ENCODE measurements at places on chromosomes 13 and 19. TPM values are rescaled to one million over a fixed set of nuclear protein-coding genes. Genes with fewer than 3 reads are reported as not detected.

DNA sequence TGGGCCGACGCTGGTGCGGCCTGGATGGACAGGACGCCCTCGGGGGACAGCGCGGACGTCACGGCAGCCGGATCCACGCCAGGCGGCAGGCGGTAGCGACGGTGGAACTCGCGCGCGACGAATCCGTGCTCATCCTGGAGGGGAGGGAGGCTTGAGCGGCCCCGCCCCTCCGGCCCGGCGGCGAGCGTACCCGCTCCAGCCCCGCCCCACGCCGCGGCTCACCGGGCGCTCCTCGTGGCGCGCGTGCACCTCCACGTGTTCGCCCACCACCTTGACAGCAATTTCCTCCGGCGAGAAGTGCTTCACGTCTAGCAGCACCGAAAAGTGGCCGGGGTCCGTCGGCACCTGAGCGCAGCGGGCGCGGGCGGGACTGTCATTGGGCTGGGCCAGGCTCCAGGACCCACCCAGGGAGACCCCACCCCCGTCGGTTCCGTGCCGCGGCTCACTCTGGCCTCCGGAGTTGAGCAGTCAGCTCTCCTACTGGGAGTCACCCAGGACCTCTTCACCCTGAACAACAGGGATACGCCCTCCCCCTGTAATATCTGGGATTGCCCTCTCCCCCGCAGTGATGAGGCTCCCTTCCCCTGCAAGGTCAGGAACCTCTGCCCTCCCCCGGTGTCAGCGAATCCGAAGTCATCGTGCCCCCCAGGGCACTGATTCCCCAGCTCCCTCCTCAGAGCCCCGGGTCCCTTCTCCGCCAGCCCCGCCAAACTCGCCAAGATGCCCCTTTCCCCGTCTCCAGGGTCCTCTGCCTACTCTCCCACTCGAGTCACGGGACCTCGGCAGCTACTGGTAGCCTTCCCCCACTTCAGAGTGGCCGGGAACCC lies 1.1 kb downstream of the HSPB6 start:
- DNase-seq = peak; percentile 98

DNA sequence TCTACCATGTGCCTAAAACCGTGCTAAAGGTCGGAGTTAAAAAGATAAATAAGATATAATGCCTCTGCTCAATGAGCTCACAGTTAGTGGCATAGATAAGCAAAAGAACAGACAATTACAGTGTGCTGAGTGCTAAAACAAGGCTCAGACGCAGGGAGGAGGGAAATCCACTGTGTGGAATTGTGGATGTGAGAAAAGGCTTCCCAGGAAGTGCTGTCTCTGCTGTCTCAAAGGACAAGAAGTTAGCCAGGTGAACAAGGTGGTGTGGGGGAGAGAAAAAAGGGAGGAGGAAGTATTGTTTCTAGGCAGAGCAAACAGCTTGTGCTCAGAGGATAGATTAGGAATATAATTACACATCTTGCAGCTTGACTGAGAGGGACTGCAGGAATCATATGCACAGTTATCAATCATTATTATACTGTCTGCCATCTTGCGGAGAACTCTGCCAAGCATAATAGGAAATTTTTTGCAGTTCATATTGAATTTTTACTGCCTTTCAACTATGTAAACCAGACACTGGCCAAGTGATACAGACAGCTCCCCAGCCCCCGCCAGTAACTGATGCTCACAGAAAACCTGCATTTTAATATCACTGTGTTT lies 9.3 kb downstream of the C13orf42 start:
- DNase-seq = no peak

- peak; percentile 98 for DNase-seq
Observed at GRCh38 chr19:17107546-17108452, 32.2 kb downstream of the MYO9B start.

DNA sequence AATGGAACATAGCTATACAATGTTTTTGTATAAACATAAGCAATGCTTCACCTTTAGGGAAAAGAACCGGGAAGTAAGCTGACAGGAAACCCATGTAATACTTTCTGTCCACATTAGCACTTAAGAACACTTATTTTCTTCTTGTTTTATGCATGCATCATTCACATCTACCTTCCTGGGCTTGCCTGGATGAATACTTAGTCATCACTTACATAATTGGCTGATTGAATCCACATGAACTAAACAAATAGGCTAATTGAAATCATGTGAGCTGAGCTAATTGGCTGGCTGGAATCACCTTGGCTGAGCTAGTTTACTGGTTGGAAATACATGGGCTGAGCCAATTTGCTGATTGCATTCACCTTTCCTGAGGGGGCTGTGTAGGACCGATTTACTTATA lies 78.8 kb downstream of the ZNF726 start:
- DNase-seq = no peak

DNA sequence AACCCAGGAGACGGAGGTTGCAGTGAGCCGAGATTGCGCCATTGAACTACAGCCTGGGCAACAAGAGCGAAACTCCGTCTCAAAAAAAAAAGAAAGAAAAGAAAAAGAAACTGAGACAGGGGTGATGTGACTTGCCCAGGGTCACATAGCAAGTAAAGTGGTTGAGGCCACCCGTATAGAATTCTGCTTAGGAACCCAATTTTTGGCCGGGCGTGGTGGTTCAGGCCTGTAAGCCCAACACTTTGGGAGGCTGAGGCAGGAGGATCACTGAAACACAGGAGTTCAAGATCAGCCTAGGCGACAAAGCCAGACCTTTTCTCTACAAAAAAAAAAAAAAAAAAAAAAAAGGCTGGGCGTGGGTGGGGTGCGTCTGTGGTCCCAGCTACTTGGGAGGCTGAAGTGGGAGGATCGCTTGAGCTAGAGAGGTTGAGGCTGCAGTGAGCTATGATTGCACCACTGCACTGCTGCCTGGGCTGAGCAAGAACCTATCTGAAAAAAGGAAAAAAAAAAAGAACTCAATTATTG lies 1.3 kb downstream of the SNRPA start:
- no peak for DNase-seq

GRCh38 chr19:8682472-8682871 lies 16.1 kb downstream of the ACTL9 start:
- DNase-seq = no peak

DNA sequence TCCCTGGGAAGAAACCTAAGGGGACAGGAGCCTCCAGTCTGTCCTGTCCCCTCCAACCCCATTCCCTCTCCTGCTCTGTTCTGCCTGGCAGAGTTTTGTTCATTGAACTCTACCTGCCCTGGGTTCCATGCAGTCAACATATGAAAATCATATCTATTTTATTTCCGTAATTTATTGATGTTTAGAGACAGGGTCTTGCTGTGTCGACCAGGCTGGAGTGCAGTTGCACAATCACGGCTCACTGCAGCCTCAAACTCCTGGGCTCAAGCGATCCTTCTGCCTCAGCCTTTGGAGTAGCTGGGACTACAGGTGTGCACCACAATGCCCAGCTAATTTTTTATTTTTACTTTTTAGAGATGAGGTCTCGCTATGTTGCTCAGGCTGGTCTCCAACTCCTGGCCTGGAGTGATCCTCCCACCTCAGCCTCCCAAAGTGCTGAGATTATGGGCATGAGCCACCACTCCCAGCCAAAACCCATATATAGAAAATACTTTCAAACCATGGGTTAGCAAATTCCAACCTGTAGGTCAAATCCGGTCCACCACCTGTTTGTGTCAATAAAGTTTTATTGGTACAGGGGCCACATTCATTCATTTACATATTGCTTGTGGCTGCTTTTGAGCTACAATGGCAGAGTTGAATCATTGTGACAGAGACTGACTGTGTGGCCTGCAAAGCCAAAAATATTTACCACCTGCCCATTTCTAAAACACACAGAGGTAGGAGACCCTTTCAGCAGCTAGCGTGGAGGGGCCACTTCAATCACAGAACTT lies 39.3 kb downstream of the FBN3 start:
- DNase-seq = peak; percentile 5

DNA sequence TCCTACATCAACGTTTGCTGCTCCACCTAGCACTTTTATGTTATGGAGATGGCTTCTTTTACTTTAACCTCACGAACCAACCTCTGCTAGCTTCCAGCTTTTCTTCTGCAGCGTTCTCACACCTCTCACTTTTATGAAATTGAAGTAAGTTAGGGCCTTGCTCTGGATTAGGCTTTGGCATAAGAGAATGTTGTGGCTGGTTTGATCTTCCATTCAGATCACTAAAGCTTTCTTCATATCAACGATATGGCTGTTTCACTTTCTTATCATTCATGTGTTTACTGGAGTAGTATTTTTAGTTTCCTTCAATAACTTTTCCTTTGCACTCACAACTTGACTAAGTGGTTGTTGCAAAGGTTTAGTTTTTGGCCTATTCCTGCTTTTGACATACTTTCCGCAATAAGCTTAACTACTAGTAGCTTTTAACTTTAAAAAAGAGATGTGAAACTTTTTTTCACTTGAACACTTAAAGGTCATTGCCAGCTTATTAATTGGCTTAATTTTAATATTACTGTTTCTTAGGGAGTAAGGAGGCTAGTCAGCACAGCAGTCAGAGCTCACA lies 60.0 kb upstream of the SPRY2 start:
- DNase-seq = no peak

- DNase-seq = no peak
Observed at GRCh38 chr13:63199508-63199907, 1783.9 kb upstream of the PCDH20 start.

- DNase-seq = no peak
Observed at GRCh38 chr13:80413611-80414010, 72.7 kb upstream of the SPRY2 start.

DNA sequence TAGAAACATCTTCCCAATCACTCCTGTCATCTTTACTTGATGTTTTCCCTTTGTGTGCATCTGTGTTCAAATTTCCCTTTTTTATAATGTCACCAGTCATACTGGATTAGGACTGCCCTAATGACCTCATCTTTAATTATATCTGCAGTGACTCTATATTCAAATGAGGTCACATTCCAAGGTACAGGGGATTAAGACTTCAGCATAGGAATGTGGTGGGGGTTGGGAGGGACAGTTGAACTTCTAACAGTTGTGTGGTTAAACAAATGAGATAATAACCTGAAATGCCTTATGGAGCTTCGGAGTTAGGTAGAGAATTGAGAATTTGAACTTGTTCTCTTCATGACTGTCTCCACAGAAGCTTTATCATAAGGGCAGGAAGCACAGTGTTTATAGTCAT lies 23.0 kb downstream of the PAN3 start:
- no peak for DNase-seq

DNA sequence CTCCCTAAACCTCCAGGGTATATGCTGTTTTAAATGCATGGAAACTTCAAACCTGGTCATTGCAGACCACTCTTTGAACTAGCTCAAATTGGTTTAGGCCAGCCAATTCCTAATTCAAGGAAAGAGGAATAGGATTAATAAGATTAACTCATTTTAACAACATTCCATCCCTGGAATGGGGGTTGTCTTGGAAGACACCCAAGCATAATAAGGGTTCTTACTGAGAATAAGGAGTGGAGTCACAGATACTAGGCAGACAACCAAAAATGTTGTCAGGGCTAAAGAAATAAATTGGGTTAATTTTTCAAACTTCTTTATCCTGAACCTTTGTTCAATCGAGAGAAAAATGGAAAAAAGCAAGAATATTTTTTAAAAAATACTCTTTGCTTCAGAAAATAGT lies 186.2 kb downstream of the PCDH9 start:
- DNase-seq = no peak

DNA sequence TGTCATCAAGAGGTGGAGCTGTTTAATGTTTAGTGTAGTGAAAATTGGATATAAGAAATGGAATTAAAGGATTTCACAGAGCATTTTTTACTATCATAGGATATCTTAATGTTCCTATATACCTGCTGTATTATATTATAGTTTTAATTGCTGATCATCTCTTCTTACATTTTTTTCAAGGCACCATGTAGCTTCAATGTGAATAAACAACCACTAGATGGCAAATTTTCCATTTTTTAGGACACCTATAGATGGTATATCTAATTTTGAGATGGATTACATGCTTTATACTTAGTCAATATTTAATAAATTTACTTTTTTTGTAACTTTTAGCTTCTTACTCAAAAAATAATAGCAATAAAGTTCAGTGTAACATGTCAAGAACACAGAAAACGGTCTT lies 9.0 kb upstream of the ATXN8OS start:
- no peak for DNase-seq

DNA sequence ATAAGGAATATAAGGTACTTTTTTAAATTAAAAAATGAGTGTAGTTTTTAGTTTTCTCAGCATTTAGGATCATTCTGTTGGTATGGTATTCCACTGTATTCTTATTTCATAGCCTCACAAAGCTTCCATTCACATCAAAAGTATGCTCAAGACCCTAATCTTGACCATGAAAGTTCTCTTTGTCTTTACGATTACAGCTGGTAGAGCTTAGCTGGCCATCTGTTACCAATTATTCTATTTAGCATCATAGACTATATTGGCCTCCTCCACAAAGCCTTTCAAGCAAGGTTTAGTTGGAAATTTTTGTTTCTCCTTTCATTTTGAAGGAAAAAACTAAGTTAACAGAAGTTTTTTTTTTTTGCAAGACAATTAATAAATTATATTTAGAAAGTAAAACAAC lies 245.1 kb downstream of the KCTD12 start:
- DNase-seq = no peak

DNA sequence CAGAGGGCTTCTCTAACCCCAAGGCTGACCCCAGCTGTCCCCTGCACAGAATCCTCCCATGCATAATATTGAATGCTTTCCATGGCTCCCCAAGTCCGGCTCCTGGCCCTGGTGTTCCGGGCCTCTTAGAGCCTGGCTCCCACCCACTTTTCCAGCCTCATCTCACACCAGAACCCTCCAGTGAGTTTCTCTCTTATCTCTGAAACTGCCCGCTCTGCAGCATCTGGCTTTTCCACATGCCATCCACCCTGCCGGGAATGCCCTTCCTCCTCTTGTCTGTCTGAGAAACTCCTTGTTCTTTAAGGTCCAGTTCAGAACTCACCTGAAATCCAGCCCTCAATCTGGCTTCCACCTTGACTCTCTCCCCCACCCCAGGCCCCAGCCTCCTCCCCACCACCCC lies 6.8 kb downstream of the SYNGR4 start:
- no peak for DNase-seq

DNA sequence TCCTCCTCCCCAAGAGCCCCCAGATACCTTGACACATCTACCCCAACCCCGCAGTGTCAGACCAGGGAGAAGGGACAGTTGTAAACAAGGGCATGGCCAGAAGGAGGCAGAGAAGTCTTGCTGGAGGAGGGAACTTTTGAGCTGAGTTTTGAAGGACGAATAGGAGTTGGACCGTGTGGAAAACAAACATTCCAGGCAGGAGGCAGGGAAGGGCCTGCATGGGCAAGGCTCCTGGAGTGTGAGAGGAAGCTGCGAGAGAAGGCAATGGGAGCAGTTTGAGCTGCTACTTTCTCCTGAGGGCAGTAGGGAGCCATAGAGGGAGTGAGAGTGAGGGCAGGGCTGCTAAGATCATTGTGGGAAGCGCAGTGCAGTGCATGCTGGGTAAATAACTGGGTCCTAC lies 23.3 kb downstream of the IL12RB1 start:
- no peak for DNase-seq

- DNase-seq = no peak
Observed at GRCh38 chr13:28376604-28377003, 118.3 kb downstream of the FLT1 start.

GADD45GIP1 gene
- 18.1 TPM for total RNA-seq

RFPL4A gene
- not detected for total RNA-seq

OVOL3 gene
- total RNA-seq = not detected

PSG7 gene
- total RNA-seq = not detected

GGN gene
- 2.2 TPM for total RNA-seq

ZNF557 gene
- 8.2 TPM for total RNA-seq

PODNL1 gene
- total RNA-seq = 8.7 TPM

MTUS2 gene
- total RNA-seq = 0.69 TPM

OR4F17 gene
- not detected for total RNA-seq

ZNF471 gene
- 9.4 TPM for total RNA-seq
